ENCODE measurements at places on chromosomes 11 and 22. TPM values are rescaled to one million over a fixed set of nuclear protein-coding genes. Genes with fewer than 3 reads are reported as not detected.

Gene P2RY2
- not detected for total RNA-seq

Gene GLB1L2
- total RNA-seq = 46.4 TPM

- DNase-seq = no peak
These were observed 7.6 kb downstream of the AP2A2 start for GRCh38 chr11:933142-933851.

- DNase-seq = no peak
These were observed 2.1 kb downstream of the SH3BP1 start for GRCh38 chr22:37641561-37641949.

- DNase-seq = no peak
These were observed 31.9 kb upstream of the FTH1 start for GRCh38 chr11:61999141-61999975.

Data from sigmoid colon (tissue), 7 donors.